ENCODE measurements at places on chromosomes 12 and 14. TPM values are rescaled to one million over a fixed set of nuclear protein-coding genes. Genes with fewer than 3 reads are reported as not detected.

DNA sequence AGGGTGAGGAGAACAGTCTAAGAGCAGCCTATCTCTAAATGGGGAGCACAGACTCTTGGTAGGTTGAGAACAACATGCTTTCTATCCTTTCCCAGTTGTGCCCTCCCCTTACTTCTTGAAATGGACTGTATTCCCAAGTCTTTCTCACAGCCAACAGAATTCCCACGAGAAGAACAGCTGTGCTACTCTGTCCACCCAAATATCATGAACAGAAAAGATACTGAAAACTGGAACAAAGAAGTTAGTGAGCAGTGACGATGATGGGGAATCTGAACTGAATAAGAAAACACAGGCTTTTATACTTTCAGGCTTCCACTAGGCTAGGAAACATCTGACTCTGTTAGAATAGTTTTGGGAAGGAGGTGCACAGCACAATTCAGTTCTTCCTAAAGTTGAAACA is 3.4 kb downstream of the NACA start:
- no peak for DNase-seq

GRCh38 chr14:103854822-103855733 is 7.7 kb upstream of the PPP1R13B start:
- DNase-seq: no peak

- no peak for DNase-seq
Observed at GRCh38 chr14:100655741-100656085, 68.5 kb upstream of the BEGAIN start.

GRCh38 chr12:81221681-81222080 is 143.8 kb downstream of the ACSS3 start:
- no peak for DNase-seq

- no peak for DNase-seq
Observed at GRCh38 chr12:95658386-95658785, 107.1 kb upstream of the USP44 start.

DNA sequence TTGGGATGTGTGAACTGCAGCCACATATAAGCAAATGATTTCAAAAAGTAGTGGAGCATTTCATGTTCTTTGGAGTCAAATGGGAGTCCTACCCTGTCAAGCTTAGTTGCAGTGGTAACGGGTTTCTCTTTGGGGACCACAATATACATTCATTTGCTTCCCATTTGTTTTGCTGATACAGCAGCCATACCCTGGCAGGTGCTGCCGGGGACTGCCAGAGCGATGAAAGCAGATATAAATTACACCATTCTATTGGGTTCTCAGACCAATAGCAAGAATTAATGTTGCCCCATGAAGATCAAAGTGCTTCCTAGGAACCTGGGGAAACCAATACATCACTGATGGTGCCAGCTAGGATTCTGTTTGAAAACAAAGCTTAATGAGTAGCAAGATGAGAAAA is 1621.5 kb upstream of the FLRT2 start:
- DNase-seq: no peak

GRCh38 chr12:100279607-100280244 is 12.7 kb downstream of the SCYL2 start:
- DNase-seq: no peak

- no peak for DNase-seq
Observed at GRCh38 chr12:67450441-67450840, 181.3 kb downstream of the CAND1 start.

DNA sequence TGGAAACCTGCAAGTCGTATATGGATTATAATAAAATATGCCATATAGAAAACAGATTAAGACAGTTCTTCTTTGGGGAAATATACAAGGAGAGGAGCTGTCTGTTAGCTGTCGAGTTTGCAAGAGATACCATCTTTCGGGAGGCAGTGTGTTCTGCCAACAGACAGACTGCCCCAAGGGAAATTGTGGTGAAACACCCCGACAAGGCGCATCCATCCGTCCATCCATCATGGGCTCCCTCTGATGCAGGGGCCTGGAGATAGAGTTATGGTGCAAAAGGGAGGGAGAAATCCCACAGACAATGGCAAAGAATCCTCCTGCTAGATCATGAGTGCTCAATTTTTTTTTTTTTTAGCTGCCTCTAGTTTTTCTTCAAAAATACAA is 156.3 kb downstream of the DPF3 start:
- DNase-seq: no peak

- no peak for DNase-seq
Observed at GRCh38 chr12:28129031-28129430, 61.2 kb upstream of the CCDC91 start.

DNA sequence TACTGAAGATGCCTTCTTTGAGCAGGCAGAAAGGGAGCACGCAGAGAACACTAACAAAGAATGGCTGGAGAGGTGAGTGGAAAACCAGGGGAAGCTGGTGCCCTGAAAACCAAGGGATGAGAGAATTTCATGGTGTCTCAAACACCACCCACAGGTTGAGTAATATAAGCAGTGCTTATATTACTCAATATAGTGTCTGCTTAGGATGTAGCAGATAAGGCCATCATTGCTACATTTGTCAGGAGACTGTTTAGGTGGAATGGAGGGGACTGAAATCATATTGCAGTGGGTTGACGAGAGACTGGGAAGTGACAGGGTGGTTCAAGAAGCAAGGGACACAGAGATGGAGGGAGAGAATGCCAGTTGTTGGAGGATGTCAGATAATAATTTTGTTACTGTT is 20.6 kb downstream of the PKP2 start:
- DNase-seq: no peak

GRCh38 chr12:65694130-65694529 is 130.2 kb upstream of the HMGA2 start:
- DNase-seq: no peak

DNA sequence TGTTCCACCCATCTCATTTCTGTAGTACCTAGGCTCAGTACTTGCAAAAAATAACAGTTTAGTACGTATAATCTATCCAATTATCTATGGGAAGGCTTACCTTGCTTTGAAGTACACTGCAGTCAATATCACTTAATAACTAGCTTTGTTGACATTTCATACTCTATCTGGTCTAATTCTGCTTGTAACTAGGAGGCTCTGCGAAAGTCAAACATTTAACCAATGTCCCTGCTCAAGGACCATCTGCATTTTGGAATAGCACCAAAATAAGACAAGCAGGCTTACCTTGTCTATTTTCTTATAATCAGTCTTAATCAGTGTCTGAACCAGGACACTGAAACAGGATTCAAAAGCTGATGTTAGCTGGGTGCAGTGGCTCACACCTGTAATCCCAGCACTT is 39.9 kb downstream of the SLC25A47 start:
- DNase-seq: no peak

GRCh38 chr14:42944284-42944683 is 1337.6 kb downstream of the LRFN5 start:
- DNase-seq: no peak

GRCh38 chr12:105504286-105504685 is 173.8 kb downstream of the C12orf75 start:
- DNase-seq: no peak

DNA sequence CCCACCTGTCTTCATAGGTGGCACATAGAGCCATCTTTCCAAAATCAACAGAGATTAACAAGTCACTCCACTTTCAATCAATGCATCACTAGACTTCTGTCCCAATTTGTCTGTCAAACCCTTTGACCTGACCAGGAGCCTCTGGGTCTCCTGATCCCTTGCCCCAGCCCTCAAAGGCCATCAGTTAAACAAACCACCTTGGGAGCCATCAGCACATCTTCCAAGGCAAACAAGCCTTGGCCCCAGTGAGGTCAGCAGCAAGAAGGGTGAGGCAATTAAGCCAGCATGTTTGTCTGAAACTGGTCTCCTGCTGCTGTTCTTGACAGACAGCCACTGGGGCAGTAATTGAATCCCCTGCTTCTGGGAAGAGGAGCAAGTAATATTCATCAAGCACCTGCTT is 742.8 kb upstream of the TBX3 start:
- DNase-seq: no peak

DNA sequence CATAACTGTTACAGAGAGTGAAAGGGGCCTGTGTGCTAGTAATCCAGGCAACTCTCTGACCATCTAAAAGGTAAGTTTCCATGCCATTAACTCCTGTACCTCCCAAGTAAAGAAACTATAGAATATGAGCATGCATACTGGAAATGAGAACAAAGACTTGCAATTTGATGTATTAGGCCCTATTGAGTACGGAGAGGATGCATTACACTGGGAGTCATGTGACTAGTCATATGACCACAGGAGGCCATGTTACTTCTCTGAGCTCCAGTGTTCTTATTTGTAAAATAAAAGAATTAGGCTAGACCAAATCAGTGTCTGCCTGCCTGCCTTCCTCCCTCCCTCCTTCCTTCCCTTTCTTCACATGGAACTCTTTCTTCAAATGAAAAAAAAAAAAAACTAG is 440.1 kb upstream of the CCDC196 start:
- DNase-seq: no peak

DNA sequence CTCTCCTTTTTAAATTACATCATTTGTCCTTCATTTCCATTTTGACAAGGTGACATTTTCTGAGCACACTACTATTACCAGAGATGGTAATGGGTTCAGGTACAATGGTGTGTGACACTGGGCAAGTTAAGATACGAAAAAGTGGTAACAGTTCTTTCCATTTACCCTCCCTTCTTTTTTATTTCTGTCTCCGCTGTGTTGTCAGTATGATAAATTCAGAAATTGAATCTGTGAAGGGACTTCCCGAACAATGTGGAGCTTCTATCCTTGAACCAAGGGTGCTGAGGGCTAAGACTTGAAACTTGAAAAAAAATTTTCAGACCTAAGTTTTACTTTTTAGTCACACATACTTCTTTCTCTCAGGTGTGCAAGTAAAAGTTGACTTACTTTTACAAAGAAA is 103.7 kb downstream of the ERC1 start:
- DNase-seq: no peak

DNA sequence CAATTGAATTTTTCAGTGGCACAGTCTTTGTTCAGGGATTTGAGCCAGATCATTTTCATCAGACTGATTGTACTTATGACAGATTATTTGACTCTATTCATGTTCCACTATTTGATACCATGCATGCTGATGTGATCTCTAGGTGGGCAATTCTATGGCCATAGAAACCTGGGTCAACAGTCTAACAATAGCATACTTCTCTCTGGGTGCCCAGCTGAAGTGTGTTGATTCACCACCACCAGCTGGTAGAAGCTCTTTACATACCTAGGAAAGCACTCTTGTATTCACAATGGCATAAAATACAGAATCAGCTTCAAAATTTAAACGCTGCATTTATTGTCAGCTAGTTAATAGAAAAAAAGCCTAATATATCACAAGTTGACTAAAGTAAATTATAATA is 90.2 kb upstream of the TMTC2 start:
- no peak for DNase-seq

DNA sequence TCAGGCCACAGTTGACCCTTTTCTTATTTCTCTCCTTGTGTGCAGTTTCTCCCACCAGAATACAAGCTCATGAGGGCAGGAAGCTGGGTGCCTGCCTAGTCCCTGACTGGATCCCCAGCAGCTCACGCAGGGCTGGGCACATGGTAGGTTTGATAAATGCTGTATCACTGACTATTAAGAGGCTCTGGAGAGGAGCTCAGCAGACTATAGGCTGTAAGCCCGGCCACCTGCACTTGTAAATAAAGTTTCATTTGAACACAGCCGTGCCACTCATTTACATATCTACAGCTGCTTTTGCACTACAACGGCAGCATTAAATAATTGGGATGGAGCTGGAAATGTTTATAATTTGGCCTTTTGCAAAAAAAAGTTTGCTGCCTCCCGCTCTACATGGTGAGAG is 32.0 kb downstream of the CHGA start:
- no peak for DNase-seq

- DNase-seq: no peak
Observed at GRCh38 chr12:12736759-12737676, 19.9 kb downstream of the CDKN1B start.

- DNase-seq: no peak
Observed at GRCh38 chr12:124668602-124669001, 101.2 kb upstream of the NCOR2 start.

DNA sequence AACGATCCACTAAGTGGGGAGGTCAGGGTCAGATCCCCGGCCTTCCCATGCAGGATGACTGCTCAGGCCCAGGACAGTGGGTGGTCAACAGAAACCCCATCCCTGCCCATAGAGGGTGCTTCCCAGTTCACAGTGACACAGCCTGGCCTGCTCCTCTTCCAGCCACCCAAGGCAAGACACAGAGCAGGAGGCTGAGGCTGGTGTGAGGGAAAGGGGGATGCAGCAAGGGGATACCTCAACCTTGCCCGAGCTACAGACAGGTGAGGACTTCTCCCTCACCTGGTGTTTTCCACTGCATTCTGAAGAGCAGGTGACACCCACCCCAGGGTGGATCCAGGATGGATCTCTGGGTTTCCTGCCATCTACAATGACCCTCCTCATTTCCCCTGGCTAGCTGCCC is 106.7 kb downstream of the KIF26A start:
- no peak for DNase-seq

DNA sequence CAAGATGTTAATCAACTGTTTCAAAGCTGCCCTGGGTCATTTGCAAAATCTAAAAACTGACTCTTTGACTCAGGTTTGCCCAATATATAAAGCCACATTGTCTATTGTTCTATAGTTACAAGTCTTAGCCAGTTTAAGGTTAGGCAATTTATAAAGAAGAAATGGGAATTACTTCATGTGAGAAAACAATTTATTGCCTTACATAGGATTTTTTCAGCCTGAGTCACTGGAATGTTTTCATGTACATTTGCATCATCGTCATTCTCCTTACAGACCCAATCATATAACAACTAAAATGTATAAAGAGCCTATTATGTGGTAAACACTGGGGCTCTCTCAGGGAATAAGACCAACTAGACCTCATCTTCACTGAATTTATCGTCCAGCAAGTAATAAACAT is 100.3 kb upstream of the PLEKHG7 start:
- no peak for DNase-seq

- no peak for DNase-seq
Observed at GRCh38 chr12:9651265-9651729, 18.2 kb upstream of the CLEC2D start.

DAO gene
- 1.1 TPM for polyA plus RNA-seq

E2F7 gene
- polyA plus RNA-seq: 6.4 TPM

TMTC3 gene
- polyA plus RNA-seq: 26.6 TPM

GOLT1B gene
- 42.2 TPM for polyA plus RNA-seq

SMIM41 gene
- 0.36 TPM for polyA plus RNA-seq

TMEM52B gene
- 203 TPM for polyA plus RNA-seq

MYF5 gene
- polyA plus RNA-seq: not detected

B3GNT4 gene
- polyA plus RNA-seq: 3.8 TPM

MAP1LC3B2 gene
- 7.9 TPM for polyA plus RNA-seq

RASAL1 gene
- 7.6 TPM for polyA plus RNA-seq

All from right renal cortex interstitium (tissue), 3 donors.